ENCODE measurements at places on chromosomes 7 and 10.

DNA sequence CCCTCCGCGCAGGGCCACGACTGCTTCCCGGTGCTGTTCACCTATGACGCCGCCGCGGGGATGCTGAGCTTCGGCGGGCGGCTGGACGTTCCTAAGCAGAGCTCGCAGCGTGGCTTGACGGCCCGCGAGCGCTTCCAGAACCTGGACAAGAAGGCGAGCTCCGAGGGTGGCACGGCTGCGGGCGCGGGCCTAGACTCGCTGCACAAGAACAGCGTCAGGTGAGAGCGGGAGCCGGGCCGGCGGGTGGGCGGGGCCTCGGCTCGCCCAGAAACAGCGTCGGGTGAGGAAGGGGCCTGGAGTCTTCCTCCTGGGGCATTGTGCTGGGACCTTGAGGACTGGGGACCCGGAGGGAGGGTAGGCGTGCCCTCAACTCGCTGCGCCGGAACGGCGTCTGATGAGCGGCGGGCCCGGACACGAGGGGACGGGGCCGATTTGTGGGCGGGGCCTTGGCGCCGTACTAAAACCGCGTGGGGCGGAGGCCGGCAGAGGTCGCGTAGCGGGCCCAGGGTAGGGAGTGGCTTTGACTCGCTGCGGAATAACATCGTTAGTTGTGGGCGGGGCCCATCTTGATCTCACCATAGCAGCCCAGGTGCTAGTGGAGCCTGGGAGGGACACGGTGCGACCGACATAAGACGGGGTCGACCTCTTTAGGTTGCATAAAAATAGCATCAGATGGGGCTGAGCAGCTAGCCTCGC is 15.6 kb downstream of the PDAP1 start:
- peak; percentile 64 for DNase-seq

DNA sequence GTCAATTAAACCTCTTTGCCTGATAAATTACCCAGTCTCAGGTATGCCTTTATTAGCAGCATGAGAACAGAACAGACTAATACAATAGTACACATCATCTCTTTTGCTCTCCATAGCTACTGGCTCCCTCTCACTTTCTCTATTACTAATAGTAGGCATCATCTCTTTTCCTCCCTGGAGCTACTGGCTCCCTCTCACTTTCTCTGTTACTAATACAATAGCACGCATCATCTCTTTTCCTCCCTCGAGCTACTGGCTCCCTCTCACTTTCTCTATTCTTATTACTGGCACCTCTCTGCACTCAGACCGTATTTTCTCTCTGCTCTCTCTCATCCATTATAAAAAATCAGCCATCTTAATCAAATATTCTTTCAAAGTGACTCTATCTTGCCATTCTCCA is 37.1 kb downstream of the SLC25A13 start:
- DNase-seq = no peak

GRCh38 chr7:46625032-46625431 is 704.0 kb upstream of the IGFBP3 start:
- DNase-seq = no peak

DNA sequence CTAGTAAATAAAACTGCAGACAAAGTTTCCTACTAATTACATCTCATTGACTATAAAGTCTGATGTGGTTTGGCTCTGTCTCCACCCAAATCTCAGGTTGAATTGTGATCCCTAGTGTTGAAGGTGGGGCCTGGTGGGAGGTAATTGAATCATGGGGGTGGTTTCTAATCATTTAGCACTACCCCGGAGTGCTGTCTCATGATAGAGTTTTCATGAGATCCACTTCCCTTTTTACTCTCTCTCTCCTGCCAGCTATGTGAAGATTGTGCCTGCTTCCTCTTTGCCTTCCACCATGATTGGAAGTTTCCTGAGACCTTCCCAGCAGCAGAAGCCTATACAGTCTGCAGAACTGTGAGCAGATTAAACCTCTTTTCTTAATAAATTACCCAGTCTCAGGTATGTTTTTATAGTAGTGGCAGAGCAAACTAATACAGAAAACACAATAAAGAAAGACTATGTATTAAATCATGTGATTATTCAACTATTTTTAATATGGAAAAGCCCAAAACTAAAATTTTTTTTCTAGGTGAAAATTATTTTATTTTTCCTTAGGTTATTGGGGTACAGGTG is 232.1 kb downstream of the FZD1 start:
- DNase-seq = no peak

DNA sequence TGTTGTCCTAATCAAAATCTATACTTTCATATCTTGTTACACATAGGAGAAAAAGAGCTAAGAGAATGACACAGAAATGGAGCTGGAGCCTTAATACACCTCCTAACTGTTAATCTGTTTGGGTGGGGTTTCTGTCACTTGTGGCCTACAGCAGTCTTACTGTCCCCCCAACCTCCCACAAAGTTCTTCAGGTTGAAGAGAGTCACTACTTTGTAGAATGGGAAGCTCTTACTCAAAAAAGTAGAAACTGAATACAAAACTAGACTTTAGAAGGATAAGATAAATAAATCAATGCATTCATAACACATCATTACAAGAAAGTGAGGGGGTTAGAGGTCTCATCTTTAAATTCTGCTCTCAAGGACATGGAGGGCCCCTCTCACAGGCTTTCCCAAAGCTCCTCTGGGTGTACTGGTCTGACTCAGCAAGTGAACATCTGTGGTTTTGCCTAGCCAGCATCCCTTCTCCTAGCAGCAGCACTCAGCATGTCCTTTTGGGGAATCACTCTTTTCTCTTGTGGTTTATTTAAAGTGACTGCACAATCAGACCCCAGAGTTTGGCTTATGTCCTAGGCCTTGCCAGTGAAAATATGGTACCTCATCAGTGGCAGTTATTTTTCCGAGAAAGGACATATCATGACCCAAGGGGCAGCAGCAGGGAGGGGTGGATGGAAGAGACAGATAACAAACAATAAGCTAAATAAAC is 2.0 kb upstream of the BLVRA start:
- DNase-seq = no peak

DNA sequence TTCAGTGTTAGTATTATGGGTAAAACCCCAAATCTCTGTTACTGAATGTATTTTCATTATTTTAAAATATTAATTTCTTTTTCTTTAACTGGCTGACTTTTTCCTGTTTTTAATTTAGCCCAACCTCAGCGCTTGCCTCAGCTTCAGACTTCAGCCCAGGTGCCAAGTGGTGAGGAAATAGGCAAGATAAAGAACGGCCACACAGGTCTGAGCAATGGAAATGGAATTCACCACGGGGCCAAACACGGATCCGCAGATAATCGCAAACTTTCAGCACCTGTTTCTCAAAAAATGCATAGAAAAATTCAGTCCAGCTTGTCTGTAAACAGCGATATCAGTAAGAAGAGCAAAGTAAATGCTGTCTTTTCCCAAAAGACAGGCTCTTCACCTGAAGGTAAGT is 57.5 kb downstream of the MDFIC start:
- peak; percentile 76 for DNase-seq

DNA sequence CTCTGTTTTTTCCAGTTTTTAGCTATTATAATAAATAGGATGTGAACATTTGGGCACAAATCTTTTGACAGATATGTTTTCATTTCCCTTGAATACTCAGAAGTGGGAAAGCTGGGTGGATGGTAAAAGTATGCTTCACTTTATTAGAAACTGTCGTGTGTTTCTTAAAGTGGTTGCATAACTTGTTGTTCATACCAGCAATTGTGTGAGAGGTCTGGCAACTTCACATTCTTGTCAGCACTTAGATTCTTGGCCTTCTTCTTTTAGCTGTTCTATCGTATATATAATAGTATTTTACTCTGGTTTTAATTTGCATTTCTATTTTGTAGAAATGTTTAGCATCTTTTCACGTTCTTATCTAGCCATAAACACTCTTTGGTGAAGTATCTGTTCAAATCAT is 894.4 kb downstream of the KCNMA1 start:
- no peak for DNase-seq

DNA sequence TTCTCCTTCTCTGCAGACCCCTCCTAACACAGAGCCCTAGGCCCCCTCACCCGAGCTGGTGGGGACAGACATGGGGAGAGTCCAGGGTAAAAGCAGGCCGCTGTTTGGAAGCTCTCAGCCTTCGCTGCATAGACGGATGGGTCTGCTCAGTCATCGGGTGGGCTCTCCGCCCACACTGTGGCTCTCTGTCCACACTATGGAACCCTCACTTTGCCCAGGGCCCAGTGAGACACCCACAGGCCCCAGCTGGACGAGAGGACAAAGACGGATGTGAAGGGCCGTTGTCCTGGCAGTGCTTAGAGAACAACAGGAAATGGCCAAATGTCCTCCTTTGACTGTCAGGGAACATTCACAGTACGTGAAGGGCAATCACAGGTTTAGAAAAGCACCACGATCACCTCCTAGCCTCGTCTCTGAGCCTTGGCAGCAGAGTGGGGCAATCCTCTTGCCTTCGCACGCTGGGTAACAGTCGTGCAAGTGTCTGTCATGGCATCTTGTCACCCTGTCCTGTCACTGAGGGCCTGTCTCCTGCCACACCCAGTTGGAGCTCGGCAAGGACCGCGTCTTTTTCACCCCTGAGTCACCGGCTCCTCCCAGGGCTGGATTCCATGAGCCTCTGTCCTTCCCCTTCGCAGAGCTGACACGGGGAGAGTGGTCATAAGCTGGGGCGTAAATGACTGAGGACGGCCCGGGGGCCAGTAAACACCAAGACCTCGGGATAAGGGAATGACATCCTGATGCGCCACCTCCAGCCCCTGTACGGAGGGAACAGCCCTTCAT is 80.6 kb downstream of the PRKAG2 start:
- no peak for DNase-seq

DNA sequence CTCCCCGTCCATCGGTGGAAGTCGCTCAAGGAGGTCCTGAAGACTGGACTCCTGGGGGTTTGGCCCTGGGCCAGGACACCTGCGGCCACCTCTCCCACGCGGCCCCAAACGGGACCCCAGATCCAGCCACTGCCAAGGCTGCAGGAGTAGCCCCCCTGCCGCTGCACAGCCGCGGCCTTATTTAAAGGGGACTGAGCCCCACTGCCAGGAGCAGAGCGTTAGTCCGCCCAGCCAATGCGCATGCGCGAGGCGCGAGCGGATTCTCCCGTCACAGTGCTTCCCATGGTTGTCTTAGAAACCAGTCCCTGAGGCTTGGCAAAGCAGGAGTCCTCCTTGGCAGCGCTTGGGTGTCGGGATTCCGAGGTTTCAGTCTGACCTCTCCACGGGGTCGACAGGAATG is 320.0 kb downstream of the ZNF716 start:
- no peak for DNase-seq

- no peak for DNase-seq
Measured at GRCh38 chr7:18859318-18859717, 258.1 kb downstream of the TWIST1 start.

DNA sequence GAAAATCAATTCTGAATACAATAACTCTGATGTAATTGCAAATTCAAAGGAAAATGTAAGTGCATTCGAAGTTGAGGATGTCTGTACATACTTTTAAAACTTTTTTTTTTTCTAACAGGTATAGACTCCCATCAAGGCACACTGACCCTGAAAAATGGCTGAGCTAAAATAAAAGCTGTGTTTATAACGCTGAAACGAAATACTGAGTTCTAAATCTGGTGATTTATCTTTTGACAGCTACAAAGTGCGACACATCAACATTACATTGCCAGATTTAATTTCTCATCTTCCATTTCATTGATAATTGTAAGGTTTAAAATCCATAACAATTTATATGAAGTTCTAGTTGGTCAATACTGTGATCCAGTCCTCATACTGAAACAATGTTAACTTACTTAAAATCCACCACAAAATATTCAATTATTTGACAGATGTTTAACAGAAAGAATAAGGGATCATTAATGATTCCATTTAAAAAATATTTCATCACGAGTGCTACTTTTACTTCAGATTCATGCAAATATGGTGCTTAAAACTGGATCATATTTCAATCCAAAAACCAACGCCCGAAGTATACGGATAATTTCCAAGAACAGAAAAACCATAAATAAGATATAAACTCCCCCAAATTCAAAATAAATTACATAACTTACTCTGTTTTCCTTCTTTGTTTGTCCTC is 1.4 kb downstream of the RAB11FIP2 start:
- no peak for DNase-seq

GRCh38 chr7:148715027-148715426 is 16.3 kb downstream of the CUL1 start:
- no peak for DNase-seq

DNA sequence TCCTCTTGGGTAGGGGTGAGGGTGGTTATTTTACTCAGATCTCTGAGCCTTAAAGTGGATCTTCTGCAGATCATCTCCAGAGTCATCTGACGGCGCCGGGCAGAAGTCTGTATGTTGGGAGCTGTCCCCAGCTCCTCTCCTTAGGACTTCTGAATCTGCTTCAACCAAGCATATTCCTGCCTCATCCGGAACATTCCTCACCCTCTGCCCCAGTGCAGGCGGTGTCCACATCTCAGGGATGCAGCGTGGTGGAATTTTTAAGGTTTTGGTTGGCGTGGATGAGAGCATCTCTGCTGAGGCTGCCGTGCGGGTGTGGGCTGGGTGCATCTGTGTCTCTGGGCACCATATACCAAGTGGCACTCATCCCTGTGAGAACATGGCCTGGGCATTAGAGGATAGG is 148.3 kb downstream of the MGMT start:
- no peak for DNase-seq

DNA sequence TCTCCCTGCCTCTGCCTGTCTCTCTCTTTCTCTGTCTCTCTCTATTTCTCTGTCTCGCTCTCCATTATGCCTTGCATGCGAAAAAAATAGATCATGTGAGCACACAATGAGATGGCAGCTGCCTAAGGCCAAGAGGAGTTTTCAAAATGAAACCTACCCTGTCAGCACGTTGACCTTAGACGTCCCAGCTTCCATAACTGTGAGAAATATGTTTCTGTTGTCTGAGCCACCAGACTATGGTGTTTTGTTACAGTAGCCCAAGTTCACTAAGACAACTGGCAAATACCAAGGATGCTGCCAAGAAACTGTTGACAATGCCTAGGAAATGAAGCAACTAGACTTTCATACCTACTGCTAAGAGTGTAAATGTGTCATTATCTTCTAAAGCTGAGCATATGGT is 70.6 kb upstream of the PLXDC2 start:
- DNase-seq = no peak

DNA sequence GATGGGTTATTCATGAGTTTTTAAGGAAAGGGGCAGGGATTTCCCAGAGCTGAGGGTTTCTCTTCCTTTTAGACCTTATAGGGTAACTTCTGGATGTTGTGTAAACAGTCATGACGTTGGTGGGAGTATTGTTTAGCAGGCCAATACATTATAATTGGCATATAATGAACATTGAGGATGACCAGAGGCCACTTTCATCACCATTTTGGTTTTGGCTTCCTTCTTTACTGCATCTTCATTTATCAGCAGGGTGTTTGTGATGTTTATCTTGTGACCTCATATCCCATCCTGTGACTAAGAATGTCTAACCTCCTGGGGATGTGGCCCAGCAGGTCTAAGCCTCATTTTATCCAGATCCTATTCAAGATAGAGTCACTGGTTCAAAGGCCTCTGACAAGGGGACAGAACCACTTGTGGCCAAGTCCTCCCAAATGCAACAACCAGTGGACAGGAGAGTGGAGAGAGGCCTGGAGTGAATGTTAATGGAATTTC is 77.3 kb upstream of the RPA3 start:
- no peak for DNase-seq

- DNase-seq = no peak
Measured at GRCh38 chr10:114955984-114956383, 18.0 kb downstream of the TRUB1 start.

Data from left lobe of liver (tissue), 2 donors.